Renal cortex interstitium (tissue), 15 donors: ENCODE measurements at places on chromosomes 1 and 21. TPM values are rescaled to one million over a fixed set of nuclear protein-coding genes. Genes with fewer than 3 reads are reported as not detected.

MATN1 gene
- polyA plus RNA-seq = 0.57 TPM

APCS gene
- not detected for polyA plus RNA-seq

DNAH14 gene
- 19.5 TPM for polyA plus RNA-seq

SLC22A15 gene
- polyA plus RNA-seq = 4.1 TPM

F3 gene
- 35.5 TPM for polyA plus RNA-seq

C1orf116 gene
- polyA plus RNA-seq = 31.7 TPM

CDCA8 gene
- 21.3 TPM for polyA plus RNA-seq

LRRC7 gene
- 7.1 TPM for polyA plus RNA-seq

KLHL21 gene
- 12.1 TPM for polyA plus RNA-seq

DSCAM gene
- polyA plus RNA-seq = not detected
